ENCODE measurements at places on chromosomes 7 and 10. TPM values are rescaled to one million over a fixed set of nuclear protein-coding genes. Genes with fewer than 3 reads are reported as not detected.

PIK3AP1 gene
- total RNA-seq: 4.2 TPM

GRCh38 chr10:48607356-48608278 is 2.7 kb upstream of the ARHGAP22 start:
- no peak for DNase-seq

- no peak for DNase-seq
Observed at GRCh38 chr7:19585761-19586160, 123.1 kb downstream of the POLR1F start.

- DNase-seq: no peak
Observed at GRCh38 chr7:135736586-135737305, 8.8 kb upstream of the SLC13A4 start.

FAM241B gene
- 4.2 TPM for total RNA-seq

DNA sequence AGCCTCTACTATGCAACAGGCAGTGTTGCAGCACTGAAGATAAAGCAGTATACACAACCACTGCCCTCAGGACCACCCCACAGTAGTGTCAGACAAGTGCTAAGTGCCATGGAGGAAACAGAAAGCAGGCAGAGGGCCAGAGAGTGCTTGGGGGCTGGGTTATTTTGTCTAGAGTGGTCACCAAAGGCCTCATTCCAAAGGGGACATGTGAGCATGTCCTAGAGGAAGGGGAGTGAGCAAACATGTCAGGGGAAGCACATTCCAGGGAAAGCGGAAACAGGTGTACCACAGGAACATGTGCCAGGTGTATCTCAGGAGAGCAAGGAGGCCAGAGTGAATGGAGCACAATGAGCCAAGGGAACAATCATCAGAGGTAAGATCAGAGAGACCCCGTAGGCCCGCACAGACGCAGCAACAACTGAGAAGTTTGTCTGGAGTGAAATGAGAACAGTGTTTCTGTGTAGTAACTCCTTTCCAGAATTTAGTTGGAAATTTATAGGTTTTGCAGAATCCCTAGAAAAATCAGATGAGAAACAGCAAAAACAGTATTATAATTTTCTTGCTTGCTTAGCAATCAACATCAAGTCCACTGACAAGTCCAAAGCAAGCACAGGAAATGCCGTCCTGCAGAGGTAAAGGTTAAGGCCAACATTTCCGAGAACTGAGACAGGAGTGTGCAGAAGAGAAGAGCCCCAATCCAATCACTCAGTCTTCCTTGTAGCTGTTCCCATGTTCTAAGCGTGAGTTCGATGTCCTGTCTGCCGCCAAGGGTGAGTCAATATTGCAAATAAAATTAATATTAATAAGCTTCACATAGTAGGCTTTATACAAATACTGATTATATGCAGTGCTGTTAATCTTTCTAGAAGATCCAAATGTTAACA is 67.3 kb downstream of the SGMS1 start:
- DNase-seq: no peak

CDH23 gene
- total RNA-seq: under 0.01 TPM

GRCh38 chr10:85934586-85934985 is 432.0 kb downstream of the GRID1 start:
- DNase-seq: no peak

PDE6C gene
- not detected for total RNA-seq

DNA sequence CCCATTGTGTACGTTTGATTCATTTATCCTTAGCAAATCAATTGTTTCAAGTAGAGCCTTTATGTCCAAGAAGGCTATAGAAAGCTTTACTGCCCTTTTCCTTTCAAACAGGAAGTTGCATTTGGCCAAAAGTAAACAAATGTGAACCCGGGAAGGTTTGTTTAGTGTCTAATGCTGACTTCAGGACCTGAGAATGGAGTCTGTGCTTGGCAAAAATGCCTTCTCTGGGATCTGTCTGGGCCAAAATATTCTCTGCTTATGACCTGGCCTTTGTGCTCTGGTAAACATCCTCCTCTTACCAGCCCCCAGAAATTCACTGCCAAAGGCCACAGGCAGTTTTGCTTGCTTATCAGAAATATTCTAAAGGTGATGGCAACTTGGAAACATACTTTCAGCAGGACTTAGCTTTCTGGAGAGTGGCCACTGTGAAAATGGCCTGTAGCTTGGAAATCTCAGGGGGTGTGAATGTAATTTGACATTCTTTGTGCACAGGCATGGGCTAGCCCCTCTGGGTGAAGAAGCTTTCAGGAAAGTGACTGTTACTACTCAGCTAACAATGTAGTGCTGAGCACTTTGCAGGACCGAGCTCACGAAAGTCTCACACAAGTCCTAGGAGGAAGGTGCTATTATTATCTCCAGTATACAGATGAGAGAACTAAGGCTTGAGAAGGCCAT is 199.5 kb downstream of the PTEN start:
- no peak for DNase-seq

DNA sequence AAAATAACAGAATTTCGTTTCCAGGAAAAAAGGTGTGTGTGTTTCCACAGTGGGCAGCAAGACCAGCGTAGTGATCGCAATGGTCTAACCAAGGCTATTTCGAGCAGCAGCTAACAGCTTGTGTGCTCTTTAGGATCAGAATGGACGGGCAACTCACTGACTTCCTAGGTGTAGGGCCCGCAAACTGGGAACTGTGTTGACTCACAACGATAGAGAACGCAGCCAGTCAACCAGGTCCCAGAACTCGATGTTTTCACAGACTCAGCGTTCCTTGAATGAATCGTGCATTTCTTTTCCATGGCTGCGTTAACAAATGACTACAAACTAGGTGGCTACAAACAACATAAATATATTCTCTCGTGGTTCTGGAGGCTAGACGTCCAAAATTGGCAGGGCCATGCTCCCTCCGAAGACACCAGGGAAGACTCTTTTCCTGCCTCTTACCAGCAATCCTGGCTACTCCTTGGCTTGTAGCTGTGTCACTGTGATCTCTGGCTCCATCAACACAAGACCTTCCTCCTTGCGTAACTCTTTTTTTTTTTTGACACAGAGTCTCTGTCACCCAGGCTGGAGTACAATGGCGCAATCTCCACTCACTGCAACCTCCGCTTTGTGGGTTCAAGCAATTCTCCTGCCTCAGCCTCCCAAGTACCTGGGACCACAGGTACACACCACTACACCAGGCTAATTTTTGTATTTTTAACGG is 39.1 kb downstream of the PODXL start:
- DNase-seq: no peak

CDK1 gene
- total RNA-seq: 141 TPM

- no peak for DNase-seq
Observed at GRCh38 chr10:131009791-131010190, 301.7 kb downstream of the TCERG1L start.

DNA sequence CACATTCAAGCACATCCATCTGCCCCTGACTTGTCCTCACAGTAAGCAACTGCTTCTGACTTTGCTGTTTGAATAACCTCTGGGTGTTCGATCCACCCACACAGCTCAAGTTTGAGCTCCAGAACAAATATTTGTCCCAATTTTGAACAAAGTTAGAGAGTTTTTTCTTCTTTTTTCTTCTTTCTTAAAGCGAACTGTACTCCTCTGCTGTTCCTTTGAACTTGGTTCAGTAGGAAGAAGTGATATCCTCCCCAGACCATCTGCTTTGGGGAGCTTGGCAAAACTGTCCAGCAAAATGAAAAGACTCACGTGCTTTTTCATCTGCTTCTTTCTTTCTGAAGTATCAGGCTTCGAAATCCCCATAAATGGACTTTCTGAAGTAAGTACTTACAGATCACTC is at the start of gene ITIH2:
Gene ITIH2 (plus strand): TSS at position 177 of the 400 bp plus-strand sequence. CDS start 119 bp downstream, at position 296.
- no peak for DNase-seq

- no peak for DNase-seq
Observed at GRCh38 chr10:128059982-128060293, 66.3 kb downstream of the MKI67 start.

- no peak for DNase-seq
Observed at GRCh38 chr7:82572195-82572880, 128.8 kb upstream of the CACNA2D1 start.

GRCh38 chr7:132752431-132752830 is 176.2 kb upstream of the PLXNA4 start:
- no peak for DNase-seq

DNA sequence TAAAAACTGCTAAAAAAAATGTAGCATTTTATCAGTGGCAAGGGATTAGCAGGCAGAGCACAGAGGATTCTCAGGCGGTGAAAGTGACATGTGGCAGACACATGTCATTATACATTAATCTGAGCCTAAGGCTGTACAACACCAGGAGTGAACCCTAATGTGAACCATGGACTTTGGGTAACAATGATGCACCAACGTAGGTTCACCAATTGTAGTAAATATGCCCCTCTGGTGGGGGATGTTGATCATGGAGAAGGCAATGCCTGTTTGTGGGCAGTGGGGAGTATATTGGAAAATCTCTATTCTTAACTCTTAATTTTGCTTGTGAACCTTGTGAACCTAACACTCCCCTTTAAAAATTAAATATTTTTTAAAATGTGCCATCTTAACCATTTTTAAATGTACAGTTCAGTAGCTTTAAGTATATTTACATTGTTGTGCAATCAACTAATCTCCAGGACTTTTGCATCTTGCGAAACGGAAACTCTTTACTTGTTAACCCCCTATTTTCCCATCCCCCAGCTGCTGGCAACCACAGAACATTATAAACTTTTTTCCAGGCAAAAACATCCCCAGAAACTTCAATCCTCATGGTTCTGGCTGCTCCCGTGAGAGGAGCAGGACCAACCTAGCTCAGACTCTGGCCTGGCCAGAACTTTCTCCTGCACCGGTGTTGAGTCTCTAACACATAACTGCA is 29.9 kb downstream of the LRRC20 start:
- no peak for DNase-seq

GRCh38 chr7:122006687-122007086 is 133.7 kb downstream of the PTPRZ1 start:
- no peak for DNase-seq

- no peak for DNase-seq
Observed at GRCh38 chr7:79334841-79335240, 118.6 kb downstream of the MAGI2 start.

DNA sequence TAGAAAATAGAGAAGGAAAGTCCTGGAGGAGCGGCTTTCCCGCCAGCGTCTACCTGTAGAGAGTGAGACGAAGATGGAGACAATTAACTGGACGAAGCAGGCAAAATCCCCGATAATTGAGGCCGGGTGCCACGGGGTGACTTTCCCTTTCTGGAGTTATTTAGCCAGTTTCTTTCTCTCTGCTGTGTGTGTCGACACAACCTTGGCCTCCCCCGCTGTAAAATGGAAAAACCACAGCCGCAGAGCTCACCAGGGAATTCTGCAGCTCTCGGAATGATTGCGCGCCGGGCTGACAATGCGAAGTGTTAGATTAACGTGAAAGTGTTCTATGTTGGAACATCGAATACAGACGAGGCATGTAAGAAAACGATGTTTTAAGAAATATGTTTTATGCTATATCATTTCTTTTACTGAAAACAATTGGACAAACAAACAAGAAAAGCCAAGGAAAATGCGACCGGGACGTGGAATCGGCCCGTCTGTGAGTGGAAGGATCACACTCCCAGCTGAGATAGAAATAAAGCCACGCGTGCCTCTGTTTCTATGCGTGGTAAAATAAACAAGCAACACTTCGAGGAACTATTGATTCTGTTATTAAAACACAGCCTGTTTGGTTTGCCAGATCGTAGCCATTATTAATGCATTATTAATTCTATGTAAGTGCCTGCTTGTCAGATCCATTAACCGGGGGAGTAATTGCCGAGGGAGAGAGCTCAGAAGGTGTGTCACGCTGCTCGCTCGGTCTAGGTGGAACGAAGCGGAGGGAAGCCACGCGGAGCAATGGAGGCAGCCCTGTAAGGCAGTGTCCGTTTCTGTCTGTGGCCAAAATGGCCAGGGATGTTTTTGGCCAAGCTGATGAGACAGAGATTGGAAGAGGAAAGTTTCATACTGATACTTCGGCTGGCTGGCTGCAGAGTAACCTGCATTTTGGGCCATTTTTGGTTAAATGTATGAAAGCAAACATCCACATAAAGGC is 129.4 kb downstream of the DNAJB6 start:
- DNase-seq: no peak

DNA sequence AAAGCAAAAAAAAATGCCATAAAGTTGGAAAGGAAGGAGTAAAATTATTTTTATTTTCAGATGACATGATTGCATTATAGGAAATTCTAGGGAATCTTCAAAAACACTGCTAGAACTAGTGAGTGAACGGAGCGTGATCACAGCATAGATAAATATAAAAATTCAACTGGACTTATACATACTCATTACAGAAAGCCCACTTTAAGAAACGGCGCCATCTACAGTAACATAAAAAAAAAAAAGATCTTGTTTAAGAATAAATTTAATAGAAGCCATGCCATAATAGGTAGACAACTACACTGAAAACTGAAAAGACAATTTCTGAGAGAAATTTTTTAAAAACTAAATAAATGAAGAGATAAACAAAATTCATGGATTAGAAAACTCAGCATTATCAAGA is 623.1 kb upstream of the MGMT start:
- no peak for DNase-seq

All from epithelial cell of proximal tubule (primary cell).